ENCODE measurements at places on chromosomes 6 and 20.

- no peak for DNase-seq
These were observed 16.8 kb downstream of the CASS4 start for GRCh38 chr20:56428881-56429280.

GRCh38 chr20:17797161-17797560 is 97.4 kb downstream of the BANF2 start:
- DNase-seq: no peak

GRCh38 chr6:43616725-43617472 is 12.2 kb downstream of the GTPBP2 start:
- DNase-seq: no peak

DNA sequence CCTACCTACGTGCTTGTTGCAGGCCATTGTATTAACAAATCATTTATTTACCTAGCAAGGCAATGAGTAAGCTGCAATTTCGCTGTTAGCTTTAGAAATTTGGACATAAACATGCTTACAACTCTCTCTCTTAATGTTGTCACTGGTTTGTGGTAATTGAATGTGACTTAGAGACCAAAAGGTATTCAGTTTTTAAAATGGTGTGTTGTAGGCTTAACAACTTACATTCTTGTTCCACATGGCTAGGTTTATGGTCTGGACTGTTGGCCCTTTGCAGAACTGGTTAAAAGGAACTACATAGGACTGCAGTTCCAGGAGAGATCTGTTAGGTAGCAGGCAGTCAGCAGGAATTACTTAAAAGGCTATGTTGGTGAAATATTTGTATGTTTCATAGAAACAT is 10.3 kb upstream of the CTAGE9 start:
- DNase-seq: no peak

- no peak for DNase-seq
These were observed 81.6 kb upstream of the EZR start for GRCh38 chr6:158900663-158901312.

GRCh38 chr6:5566718-5567117 is 305.4 kb downstream of the FARS2 start:
- no peak for DNase-seq

GRCh38 chr20:58753267-58753921 is 60.8 kb downstream of the NPEPL1 start:
- no peak for DNase-seq

DNA sequence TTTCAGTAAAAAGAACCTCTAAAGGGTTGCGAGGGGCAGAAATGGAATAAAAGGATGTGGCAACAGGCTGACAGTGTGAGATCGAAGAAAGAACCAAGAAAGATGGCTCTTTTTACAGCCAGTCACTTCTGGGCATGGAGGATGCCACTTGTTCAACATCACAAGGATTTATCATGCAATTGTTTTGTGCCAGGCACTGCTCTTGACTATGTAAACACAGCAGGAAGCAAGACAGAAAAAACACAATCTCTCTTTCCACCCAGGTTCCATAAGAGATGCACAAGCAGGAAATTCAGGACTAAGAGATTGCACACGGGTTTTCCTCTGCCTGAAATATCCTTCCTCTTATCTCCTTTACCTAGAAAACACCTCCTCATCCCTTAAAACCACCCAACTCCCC is 38.0 kb downstream of the FOXA2 start:
- no peak for DNase-seq

- DNase-seq: no peak
These were observed 877.8 kb downstream of the EPHA7 start for GRCh38 chr6:92541448-92542060.

DNA sequence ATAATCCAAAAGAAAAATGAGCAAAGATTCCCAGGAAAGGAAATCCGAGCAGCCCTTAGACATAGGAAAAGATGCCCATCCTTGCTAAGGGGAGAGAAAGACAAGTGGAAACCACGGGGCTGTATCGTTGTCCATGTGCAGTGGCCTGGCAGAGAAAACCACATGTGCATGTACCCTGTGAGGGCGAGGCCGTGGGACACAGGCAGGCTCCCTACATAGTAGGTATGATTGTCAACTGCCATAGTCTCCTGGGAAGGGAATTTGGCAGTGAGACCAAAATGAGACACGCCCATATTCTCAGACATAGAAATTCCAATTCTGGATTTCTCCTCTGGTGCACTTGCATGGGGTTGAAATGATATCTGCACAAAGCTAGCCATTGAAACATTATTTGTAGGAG is 169.7 kb upstream of the SALL4 start:
- no peak for DNase-seq

- DNase-seq: no peak
These were observed 12.4 kb upstream of the KIAA0408 start for GRCh38 chr6:127471379-127472255.

DNA sequence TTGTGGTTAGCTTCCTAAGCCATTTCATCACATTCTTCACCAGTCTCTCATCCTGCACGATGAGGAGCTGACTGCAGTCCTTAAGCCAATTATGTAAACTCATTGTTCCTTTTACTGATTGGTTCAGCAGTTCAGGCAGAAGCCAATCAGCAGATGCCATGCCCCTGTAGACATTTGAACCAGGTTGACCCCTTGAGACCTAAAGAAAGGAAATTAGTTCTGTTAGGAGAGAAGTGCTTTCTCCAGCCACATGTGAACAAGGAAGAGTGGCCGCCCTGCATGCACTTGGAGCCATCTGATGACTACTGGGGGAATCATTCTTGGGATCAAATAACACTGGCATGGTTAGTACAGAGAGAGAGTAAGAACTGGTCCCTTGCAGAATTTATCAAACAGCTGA is 535.2 kb upstream of the ID4 start:
- no peak for DNase-seq

GRCh38 chr6:22550971-22551670 is 18.2 kb upstream of the HDGFL1 start:
- no peak for DNase-seq
